Anterior cingulate cortex (tissue), 58 donors: ENCODE measurements at places on chromosomes 6 and 20.
A peak's percentile ranks its signal among the peaks of the same experiment; 100 is the strongest.

DNA sequence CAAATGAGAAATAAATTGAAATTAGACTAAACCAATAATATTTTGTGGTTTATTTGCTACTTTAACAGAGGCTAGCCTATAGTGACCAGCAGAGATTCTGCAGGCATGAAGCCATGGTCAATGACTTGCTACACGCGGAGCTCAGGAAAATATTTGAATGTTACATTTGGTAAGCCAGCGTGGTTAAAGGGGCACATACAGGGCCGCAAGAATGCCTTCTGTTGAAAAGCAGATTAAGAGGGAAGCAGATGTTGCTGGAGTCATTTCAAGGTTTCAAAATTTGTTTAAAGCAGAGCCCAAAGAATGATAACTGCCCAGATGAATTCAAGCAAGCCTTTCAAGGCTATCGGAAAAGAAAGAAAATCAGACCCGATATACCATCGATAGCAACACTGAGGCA is 294.3 kb upstream of the MAN1A1 start:
- no peak for DNase-seq

DNA sequence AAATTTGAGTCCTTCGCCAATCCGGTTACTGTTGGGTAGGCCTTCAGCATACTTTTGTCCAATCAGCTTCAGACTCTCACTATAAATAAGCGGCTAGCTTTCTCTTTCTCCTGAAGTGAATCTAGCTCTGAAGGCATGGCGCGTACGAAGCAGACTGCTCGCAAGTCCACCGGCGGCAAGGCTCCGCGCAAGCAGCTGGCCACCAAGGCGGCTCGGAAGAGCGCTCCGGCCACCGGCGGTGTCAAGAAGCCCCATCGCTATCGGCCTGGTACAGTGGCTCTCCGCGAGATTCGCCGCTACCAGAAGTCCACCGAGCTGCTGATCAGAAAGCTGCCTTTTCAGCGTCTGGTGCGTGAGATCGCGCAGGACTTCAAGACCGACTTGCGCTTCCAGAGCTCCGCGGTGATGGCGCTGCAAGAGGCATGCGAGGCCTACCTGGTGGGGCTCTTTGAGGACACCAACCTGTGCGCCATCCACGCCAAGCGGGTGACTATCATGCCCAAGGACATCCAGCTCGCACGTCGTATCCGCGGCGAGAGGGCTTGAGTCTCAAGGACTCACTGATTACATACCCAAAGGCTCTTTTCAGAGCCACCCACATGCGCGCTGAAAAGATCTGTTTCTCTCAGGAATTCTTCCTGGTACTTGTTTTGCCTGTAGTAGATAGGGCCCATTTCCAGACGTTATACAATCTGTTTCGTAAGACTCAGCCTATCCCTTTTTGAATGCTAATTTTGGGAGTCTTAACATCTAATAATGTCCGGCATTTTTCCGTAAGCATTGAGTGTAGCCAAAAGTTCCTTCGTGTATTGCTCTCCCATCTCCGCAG is 102.0 kb downstream of the OR2B2 start:
- DNase-seq = peak; percentile 56

- DNase-seq = no peak
Measured at GRCh38 chr6:96301781-96302180, 219.8 kb upstream of the UFL1 start.

- no peak for DNase-seq
Measured at GRCh38 chr20:24459733-24460132, 9.7 kb upstream of the SYNDIG1 start.

- DNase-seq = peak; percentile 38
Measured at GRCh38 chr20:50274570-50275430, 84.2 kb downstream of the CEBPB start.

- DNase-seq = no peak
Measured at GRCh38 chr6:43992783-43993644, 134.2 kb downstream of the MRPL14 start.

DNA sequence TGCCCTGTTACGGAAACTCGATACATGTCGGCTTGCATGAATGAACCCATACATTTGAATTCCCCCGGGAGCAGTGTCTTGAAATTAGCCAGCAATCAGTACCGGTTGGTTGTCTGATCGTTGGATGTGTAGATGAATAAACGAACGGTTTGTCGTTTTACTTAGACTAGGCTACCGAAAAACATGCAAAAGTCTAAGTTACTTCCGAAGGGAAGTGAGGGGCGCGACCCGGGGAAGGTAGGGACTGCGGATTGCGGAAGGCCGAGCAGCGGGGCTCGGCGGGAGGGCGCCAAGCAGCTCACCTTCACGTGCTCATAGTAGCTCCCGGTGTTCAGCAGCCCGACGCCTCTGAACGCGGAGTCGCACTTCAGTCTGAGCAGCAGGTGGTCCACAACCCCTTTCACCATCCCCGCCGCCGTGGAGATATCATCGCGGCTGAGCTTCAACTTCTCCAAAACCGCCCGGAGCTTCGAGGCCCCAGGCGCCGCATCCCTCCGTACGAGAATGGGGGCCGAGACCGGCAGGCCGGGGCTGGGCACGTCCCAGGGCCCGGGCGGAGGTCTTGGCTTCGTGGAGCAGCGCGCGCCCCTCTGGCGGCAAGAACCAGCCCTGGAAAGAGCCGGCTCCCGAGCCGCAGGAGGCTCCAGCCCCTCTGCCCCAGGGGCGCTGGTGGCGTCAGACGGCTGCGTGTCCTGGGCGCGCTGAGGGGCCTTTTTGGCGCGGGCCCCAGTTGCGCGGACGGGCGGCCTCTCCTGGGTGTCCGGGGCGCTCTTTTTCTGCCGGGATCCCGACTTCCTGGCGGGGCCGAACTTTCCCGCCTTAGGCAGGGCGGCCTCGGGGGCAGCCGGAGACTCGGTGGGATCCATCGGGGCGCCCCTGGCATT is 632 bp downstream of the CGAS start:
- no peak for DNase-seq

DNA sequence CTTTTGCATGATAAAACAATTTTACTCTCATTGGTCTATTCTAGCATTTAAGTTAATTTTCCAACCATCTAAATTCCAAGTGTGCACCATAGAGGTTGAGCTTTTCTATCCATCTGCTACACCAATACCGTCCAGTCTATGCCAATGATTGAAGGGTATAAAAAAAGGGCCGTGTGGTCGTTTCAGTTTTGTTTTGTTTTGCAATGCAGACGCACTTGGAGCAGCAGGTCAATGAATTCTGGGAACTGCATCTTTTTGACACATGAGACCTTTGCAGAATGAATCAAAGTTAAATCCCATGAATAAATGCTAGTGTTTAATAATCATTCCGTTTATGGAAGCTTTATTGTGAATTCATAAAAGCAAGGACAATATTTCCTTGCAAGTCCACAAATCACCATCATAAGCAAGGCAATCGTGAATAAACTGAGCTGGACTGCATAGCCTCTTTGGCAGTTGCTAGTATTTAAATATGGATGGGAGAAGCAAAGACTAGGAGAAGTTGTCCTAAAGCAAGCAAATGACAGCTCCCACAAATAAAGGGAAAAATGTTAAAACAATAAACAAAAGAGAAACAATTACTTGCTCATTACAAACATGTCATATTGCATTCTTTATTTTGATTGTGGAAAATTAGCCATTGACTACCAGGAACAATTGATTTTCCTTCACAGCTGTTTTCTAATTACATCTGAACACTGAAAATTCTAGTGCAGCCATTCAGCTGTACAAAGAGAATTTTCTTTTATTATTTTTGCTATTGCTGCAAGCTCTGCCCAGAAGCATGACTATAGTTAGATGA is 649.7 kb upstream of the GJE1 start:
- DNase-seq = no peak

GRCh38 chr20:13771853-13772453 is 12.8 kb downstream of the ESF1 start:
- no peak for DNase-seq

DNA sequence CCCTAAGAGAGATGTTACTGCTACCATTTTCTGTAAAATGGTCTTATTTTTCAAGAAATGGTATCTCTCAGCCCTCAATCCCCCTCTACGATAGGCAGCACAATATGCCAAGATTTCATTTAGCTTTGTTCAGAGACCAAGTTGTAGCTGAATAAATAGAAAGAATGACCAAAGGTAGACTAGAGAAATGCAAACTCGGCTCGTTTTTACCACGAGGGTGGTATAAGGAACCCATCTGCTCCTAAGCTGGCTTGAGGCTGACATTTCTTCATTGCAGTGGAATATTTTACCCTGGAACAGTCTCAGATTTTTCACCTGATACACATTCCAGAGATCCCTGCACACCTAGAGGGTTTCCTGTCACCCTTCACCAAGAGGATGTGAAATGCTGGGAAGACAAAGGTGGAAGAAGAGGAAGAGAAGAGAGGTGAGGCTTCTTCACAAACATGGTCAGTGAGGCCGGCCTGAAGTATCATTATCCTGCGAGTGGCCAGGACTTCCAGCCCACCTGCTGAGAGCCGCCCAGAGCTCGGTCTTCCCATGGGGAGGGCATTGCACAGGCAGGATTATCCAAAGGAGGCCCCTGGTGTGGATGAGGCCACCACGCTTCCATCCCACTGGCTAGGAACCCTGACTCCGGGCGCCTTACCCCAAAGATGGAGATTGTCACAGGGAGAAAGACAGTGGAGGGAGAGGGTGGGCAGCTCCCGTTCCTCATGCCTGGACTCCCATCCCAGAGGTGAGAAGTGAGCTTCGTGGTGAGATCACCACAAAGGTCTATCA is 57.1 kb upstream of the AFDN start:
- no peak for DNase-seq
